ENCODE measurements at places on chromosomes 4 and X.

DNA sequence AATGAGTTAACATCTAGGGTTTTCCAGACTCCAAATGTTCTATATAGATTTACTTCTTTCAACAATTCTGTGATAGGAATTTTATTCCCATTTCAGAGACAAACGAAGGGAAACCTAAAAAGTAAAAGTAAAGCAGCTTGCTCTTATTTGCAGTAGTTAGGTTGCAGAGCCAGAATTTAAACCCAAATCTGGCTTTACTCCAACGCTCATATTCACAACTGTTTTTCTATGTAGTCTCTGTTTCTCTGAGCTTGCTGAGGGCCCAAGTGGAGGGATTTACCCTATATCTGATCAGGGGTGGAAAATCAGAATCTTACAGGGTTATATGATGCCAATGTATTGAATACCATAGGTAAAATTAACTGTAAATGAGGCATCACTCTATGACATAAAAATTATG lies 599.1 kb upstream of the GRIA3 start:
- no peak for DNase-seq

DNA sequence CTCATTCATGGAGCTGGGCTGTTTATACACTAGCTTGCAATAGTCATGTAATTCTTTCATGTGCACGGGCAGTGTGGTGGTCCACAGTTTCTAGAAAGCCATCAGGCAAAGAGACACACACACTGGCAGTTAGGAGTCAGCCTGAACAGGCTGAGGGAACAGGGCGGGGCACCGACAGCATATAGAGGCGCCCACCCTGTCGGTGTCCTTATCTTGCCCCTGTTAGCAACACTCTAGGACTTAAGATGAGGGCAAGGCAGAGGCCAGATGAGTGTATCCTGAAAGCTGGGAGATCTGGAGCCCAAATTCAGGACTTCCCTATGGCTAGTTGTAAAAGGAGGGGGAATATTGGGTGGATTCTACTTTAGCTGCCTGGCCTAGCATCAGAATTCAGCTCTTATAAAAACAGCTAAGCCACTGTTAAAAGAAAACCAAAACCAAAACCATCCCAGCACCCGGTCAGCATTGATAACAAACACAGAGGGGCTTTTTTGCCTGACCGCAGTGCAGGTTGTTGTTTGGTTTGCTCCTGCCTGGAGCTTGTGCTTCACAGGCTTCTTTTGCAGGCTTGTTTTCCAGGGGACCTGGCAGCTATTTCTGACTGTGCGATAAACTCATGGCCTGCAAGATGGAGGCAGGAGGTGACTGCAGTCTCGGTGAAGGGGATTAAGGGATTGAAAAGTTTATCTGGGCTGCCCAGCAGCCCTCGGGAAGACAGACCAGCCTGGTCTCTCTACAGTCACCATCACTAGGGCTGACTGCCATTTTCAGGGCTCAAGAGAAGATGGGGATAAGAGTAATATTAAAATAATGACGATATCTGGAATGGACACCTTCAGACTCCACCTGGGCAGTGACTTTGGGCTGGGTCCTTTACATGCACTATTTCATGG lies 638.9 kb downstream of the MID1IP1 start:
- DNase-seq = no peak

GRCh38 chr4:183329954-183330742 lies 7.9 kb upstream of the CLDN24 start:
- DNase-seq = no peak

DNA sequence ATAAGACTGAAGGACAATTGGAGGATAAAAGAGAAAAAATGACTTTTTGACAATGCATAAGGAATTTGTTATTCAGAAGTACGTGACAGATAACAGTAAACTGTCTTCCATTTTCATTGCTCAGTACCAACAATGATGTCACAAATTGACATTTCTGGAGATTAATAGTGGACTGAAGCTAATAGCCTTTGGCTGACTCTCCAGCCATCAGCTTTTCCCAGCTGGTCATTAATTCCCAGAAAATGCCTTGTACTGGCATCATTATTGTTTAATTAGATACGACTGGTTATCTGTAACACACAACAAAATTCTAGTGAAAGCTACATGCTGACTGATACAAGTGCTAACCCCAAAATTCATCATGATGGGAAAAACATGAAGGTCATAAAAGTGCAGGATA lies 147.9 kb upstream of the FGF13 start:
- no peak for DNase-seq

DNA sequence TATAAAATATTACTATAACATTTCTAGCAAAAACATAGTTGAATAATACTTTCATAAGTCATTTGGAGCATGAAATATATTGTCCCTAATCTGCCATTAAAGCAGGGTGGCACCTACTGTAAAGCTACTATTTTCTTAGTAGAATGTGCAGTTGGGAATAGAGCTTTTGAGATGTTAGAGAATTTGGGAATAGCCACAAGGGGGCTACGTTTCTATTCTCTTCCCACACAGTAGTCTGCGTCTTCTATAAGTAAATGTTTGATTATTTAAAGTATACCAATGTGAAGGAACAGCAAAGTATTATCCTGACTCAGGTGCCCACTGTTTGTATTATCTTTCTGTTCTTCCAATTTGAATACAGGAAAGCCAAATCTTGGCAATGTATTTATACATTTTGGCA lies 323.2 kb upstream of the GIMD1 start:
- DNase-seq = no peak

DNA sequence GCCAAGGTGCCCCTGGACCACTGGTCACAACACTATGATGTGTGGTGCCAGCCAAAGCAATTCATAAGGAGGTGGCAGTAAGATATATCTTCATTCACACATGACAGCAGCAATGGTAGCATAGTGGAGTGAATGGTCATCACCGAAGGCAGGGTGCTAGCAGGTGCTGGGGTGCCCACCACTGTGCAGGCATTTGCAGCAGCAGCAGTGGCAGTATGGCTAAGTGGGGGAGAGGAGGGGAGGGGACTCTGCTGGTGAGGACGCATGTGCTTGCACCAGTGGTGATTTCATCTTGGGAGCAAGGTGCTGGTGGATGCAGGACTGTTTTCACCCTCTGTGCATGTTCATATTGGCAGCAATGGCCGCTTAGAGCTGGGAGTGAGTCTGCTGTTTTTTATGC lies 419.1 kb upstream of the KLHL4 start:
- DNase-seq = no peak

DNA sequence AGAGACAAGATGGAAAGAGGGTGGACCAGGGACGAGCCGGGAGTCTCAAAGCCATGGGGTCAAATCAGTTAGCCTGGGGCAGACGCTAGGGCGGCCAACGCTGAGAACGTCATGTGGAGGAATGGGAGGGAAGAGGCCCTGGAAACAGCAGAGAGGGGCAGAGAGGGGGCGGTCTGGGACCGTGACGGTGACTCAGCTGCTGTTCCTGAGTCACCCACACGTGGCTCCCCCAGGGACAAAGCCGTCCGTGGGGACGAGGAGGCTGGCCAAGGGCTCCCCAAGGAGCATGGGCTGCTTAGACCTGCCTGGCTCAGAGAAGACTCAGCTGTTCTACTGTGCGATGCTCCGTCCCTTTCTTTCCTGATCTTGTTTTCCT lies 108.4 kb upstream of the LRPAP1 start:
- DNase-seq = no peak

DNA sequence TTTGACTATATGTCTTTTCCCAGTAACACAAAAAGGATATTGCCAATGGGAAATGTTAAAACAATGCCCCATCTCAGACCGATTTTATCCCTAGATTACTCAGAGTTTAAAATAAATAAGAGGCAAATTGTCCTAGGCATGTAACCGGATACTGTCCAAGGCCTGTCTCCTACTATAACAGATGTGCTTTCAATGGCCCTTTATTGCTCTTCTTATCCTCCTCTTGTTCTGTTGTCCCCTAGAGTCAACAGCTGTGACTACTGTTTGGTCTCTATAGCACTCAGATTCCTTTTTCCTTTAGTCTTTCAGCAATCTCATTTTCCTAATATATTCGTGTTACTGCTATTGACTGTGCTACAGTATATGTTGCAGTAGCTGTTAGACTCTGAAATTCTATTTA lies 66.8 kb upstream of the PLS3 start:
- DNase-seq = no peak

- no peak for DNase-seq
These were observed 97.1 kb upstream of the SLC4A4 start for GRCh38 chr4:71241501-71242288.

- no peak for DNase-seq
These were observed 20.1 kb upstream of the FGFR3 start for GRCh38 chr4:1772853-1773538.

DNA sequence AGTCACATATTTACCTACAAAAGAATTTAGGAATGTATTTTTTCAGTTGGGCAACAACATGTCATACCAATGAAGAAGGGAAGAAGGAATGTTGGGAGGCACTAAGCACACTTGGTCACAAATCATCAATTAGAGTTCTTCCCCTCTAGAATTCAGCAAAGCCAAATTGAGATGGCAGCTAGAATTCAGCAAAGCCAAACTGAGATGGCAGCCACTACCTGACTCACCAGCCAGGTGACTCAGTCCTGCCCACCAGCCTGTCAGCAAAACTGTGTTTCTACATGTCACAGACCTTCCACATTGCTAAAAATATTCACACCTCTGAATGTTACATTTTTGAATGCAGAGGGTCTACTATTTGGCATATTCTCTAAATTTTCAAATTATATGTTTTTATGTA lies 63.2 kb upstream of the NOCT start:
- DNase-seq = no peak

DNA sequence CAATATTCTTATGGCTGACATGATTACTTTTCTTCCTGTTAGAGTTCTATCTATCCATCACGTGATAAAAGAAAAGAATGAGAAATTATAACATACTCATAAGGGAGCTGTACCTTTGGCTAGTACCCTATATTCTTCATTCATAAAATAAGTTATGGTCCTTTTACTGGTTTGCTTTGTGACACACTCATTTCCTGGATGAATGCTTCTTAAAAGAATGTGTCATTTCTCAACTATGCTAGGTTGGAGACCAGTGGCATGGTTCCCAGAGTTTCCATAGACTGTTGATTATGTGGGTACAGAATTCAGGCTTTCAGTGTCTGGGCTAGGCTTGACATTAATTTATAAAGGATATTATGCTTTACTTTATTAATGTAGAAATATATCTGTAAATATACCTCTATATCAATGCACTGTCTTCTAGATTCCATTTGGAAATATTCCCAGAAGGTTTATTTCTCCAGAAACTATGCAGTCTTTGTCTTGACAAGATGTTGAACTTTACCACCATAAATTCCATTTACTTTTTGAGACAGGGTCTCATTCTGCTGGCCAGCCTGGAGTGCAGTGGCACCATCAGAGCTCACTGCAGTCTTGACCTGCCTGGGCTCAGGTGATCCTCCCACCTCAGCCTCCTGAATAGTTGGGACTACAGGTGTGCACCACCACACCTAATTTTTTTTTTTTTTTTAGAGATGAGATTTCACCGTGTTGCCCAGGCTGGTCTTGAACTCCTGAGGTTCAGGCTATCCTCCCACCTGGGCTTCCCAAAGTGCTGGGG lies 23.8 kb downstream of the NUDT6 start:
- no peak for DNase-seq

- DNase-seq = no peak
These were observed 47.4 kb downstream of the WWC2 start for GRCh38 chr4:183146478-183146877.

- no peak for DNase-seq
These were observed 667.6 kb downstream of the PCDH18 start for GRCh38 chr4:136864604-136865185.

DNA sequence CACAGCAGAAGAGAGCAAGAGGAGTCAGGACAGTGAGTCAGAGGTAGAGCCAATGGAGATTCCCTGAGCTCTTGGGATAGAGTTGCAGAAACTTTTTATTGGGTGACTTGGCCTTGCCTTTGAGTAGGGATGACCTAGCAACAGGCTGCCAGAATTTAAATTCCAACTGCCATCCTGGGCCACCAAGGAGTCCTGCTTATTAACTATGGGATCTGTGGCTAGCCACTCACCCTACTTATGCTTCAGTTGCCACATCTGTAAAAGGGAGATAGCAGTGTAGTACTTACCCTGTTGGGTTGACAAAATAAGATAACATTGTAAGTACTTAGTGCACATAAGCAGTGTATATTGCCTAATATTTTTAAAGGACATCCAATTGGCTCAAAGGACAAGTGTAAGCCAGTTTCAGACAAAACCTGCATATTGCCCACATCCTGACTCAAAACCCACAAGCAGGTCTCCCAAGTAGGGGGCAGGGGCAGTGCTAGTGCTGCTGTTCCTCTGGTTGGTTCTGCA lies 43.5 kb upstream of the TMEM164 start:
- DNase-seq = no peak

DNA sequence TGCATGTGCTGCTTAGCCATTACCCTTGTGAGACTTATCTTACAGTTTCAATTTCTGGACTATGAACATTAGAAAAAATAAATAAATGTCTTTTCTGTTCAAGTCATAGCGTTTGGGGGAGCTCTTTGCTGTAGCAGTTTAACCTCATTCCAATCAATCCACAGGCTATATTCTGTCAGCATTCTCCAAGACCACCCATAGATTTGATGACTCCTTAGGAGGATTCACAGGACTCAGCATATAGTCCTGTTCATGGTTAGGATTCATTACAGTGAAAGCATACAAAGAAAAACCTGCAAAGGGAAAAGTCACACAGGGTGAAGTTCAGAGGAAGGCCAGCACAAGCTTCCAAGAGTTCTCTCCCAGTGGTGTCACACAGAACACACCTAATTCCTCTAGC lies 180.5 kb downstream of the ADAMTS3 start:
- DNase-seq = no peak

DNA sequence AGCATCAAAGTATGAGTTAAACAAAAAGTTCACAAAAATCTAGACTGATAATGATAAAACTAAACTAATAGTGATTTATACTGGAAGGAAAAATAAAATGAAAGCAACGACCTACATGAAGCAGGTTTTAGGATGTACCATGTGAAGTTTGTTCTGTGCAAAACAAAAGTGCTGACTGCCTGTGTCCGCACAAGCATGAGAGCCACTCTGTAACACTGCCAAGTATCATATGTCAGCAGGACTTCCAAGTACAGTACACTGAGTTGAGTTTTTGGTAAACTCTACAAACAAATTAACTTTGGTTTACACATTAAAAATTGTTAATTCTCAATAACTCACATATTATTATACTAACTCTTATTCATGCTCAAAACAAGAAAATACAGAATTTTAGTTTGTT lies 459.0 kb downstream of the PDGFC start:
- no peak for DNase-seq

DNA sequence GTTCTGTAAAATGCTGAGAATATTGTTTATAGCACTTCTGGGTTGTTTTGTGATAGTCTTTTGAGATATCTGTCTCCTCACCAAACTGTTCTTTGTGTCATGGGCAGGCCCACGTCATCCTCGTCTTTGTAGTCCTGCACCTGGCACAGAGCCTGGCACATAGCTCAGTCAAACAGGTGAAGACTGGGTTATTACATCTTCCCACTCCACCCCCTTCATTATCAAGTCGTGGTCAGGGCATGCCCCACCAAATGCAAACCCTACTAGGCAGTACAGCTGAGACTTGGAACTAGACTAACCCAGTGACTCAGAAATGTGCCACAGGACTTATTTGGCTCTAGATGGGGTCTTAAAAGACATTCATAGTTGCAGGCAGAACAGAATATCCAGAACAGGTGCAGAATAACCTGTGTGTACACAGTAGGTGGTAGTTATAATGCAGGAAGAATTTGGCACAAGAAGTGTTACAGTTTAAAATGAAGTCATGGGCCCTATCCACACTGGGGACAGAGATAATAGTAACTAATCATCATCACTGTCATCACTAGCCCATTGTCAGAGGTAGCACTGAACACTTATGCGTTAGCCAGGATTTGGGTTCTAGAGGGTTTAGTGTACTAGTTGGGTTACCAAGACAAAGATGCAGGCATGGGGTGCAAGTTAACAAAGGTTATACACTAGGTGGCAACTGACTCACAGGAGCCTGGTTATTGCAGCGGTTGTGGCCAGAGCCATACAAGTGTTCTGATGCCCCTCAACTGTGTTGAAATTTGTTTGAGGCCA lies 74.9 kb downstream of the TBL1X start:
- DNase-seq = no peak

Measured in sciatic nerve (tissue), 2 donors.